ENCODE measurements at places on chromosomes 11 and 22. TPM values are rescaled to one million over a fixed set of nuclear protein-coding genes. Genes with fewer than 3 reads are reported as not detected.
A peak's percentile ranks its signal among the peaks of the same experiment; 100 is the strongest.

GRCh38 chr11:96538622-96539021, 148.8 kb downstream of the JRKL start:
- no peak for DNase-seq

GRCh38 chr22:27730641-27731433, 70.7 kb downstream of the MN1 start:
- DNase-seq = no peak

DNA sequence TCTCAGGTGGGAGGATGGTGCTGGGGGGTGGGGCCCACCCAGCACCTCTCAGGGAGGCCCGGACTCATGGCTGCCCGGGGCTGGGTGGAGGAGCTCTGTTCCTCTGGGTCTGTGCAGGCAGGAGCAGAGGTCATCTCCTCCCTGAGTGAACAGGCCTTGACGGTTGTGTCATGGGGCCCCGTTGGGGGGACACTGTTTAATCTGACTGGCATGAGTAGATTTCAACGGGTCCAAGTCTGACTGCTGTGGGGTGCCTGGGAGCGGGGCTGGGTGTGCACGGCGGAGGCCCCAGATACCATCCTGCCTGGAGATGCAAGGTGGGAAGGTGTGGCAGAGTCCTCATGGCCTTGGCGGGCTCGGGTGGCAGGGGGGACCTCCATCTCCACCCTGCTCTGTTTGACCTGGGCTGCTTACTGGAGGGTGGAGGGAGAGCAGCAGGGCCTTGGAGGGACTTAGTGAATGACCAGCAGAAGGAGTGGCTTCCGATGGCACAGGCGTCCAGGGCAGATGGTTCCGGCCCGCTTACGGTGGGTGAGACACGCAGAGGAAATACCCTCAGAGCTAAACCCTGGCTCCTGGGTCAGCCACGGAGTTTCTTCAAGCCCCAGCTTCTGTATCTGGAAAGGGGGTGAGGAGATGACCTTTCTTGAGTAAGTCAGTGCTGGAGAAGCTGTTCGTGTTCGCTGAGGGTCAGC, 48.7 kb downstream of the SMIM38 start:
- peak; percentile 62 for DNase-seq

- DNase-seq = no peak
These were observed 198.3 kb upstream of the PGR start for GRCh38 chr11:101327908-101328307.

DNA sequence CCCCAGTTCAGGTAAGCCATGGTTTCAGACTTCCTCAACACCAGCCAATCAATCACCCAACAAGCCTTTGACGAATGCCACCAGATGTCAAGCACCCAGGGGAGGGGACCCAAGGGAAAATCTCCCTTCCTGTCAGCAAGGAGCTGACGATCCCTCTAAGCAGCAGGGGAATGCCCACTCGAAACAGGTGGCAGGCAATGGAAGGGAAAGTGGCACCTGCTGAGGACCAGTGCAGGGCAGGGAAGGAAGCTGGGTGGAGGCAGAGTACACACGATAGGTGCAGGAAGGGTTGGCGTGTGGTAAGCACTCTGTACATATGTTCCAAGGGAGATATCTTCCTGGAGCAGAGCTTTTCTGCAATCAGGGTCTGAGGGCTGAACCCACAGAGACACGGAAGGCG, 11.7 kb upstream of the CREB3L1 start:
- peak; percentile 33 for DNase-seq

GRCh38 chr11:57647372-57647771, 2.3 kb downstream of the YPEL4 start:
- no peak for DNase-seq

DNA sequence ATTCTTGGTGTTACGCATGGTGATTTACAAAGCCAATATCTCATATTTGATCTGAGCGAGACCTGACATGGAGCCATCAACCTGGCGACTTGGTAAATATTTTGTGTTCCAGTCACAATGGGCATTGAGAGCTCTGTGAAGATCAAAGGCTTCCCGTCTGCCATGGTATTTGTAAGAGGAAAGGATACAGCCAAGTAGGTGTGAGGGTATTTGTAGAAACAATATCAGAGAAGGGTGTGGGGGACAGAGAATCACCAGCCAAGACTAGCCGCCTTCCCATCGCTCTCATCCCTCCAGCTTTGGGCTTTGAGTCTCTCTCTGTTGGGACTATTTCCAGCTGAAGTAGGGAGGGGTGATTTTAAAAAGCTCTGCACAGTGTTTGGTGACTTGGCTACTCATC, 173.4 kb upstream of the BDNF start:
- DNase-seq = no peak

GRCh38 chr11:35087648-35088047, 51.3 kb upstream of the CD44 start:
- DNase-seq = no peak

The LRRC4C gene
- total RNA-seq = 4.7 TPM

The OR10G4 gene
- total RNA-seq = not detected

The LDHAL6A gene
- not detected for total RNA-seq

The FGF3 gene
- total RNA-seq = not detected

The LIF gene
- total RNA-seq = not detected

The CRYBB2 gene
- total RNA-seq = not detected
